ENCODE measurements at places on chromosomes 4 and X.
A peak's percentile ranks its signal among the peaks of the same experiment; 100 is the strongest.

- DNase-seq: no peak
Observed at GRCh38 chrX:37357436-37357835, 8.3 kb downstream of the PRRG1 start.

GRCh38 chrX:2145692-2146367, 354.9 kb downstream of the DHRSX start:
- DNase-seq: no peak

- DNase-seq: peak; percentile 48
Observed at GRCh38 chr4:100721490-100721889, 203.7 kb upstream of the EMCN start.

DNA sequence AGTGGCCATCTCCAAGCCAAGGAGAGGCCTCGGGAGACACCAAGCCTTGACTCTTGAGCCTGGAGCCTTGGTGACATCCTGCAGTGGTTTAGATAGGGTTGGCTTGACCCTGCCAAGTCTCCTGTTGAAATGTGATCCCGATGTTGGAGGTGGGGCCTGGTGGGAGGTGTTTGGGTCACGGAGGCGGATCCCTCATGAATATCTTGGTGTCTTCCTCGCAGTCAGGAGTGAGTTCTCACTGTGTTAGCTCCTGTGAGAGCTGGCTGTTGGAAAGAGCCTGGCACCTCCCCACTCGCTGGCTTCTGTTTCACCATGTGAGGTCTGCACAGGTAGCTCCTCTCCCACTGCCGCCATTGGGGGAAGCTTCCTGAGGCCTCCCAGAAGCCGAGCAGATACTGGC, 38.8 kb downstream of the ADRA2C start:
- no peak for DNase-seq

- no peak for DNase-seq
Observed at GRCh38 chr4:121155893-121156292, 8.2 kb downstream of the TNIP3 start.

GRCh38 chrX:39504850-39505259, 592.9 kb downstream of the BCOR start:
- no peak for DNase-seq

All from NCI-H1436 treated with DMSO at 0.1 percent for 48 hours (cell line).